ENCODE measurements at places on chromosomes 5 and 9.

DNA sequence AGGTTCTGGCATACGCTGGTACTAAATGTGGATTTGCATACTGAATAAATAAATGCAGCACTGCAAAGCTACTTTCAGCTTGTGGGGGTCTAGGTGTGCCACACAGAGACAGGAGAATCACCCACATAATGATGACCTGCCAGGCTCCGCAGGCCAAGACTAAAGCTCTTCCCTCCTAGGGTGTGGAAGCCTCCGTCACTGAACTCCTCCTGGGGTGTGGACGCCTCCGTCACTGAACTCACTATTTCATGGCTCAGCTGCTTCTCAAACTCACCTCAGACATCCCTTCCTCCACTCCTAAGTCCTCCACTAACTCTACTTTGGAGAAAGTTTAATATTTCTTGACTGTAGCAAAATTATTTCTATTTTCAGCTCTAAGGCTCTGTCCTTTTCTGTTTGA is 65.3 kb upstream of the GOLPH3 start:
- no peak for DNase-seq

DNA sequence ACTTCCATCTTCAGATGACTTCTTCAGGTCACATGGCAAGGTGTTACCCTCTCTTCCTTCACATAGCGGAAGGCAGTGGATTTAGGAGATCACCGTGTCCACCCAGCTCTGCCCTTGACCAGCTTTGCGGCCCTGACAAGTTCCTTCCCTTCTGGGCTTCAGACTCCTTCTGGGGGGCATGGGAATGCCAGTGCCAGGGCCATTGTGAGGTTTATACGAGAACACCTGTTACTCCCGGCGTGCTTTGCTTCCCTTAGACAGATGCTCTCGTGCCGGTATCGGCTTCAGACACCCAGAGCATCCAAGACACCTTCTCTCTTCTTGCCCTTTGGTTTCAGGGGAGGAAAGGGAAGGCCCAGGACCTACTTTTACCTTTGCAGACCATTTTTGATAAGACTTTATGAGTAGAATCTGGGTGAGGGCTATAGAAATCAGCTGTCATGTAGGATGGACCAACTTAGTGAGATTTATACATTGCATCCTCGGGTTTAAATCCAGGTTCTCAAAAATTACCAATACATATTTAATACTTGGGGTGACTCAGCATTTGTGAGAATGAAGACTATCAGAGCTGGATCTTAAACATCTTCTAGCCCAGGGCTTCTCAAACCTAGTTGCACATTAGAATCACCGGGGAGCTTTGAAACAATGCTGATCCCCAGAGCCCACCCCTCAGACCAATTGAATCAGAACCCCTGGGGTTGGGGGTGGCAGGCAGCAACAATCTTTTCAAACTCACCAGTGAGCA is 138.2 kb downstream of the MVB12B start:
- no peak for DNase-seq

DNA sequence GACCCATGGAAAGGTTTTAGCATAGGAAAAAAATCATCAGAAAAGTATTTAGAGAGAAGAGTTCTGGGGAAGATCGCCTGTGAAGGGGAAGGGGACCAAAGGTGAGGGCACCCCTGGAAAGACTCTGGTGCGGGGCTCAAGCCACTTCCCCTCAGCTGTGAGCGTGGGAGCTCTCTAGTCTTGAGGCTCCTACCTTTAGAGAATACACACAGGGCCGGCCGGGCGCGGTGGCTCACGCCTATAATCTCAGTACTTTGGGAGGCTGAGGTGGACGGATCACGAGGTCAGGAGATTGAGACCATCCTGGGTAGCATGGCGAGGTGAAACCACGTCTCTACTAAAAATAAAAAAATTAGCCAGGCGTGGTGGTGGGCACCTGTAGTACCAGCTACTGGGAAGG is 6.9 kb downstream of the TRIM41 start:
- no peak for DNase-seq

DNA sequence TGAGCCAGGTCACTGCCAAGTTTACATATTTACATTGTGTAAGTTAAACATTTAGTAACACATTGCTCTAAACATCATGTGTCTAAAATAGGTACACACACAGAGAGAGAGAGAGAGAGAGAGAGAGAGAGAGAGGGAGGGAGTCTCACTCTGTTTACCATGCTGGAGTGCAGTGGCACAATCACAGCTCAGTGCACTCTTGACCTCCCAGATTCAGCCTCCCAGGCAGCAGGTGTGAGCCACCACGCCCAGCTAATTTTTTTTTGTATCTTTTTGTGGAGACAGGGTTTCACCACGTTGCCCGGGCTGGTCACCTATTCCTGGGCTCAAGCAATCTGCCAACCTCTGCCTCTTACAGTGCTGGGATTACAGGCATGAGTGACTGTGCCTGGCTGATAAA is 1045.3 kb downstream of the TLE1 start:
- no peak for DNase-seq

- no peak for DNase-seq
Observed at GRCh38 chr5:23318960-23319359, 188.4 kb upstream of the PRDM9 start.

GRCh38 chr5:139878093-139878492 is 82.5 kb downstream of the PSD2 start:
- DNase-seq: no peak

DNA sequence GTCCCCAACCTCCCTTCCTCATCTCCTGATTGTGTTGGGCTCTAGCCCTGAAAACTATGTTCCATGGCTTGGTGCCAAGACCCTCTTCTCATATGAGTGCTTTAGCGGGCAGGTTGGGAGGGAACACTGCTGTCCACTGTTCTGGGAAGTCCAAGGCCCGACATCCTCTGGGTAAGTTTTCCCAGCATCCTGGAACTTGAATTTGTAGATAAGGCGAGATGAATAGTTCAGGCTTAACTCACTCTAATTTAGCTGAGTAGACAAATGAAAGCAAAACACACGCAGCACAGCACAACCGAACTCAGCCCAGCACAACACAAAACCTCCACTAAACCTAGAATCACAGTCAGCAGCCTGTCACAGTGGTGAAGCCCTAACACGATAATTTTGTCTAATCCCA is 95.3 kb upstream of the SLC28A3 start:
- no peak for DNase-seq

- DNase-seq: no peak
Observed at GRCh38 chr5:132774406-132774805, 2.6 kb downstream of the SEPTIN8 start.

DNA sequence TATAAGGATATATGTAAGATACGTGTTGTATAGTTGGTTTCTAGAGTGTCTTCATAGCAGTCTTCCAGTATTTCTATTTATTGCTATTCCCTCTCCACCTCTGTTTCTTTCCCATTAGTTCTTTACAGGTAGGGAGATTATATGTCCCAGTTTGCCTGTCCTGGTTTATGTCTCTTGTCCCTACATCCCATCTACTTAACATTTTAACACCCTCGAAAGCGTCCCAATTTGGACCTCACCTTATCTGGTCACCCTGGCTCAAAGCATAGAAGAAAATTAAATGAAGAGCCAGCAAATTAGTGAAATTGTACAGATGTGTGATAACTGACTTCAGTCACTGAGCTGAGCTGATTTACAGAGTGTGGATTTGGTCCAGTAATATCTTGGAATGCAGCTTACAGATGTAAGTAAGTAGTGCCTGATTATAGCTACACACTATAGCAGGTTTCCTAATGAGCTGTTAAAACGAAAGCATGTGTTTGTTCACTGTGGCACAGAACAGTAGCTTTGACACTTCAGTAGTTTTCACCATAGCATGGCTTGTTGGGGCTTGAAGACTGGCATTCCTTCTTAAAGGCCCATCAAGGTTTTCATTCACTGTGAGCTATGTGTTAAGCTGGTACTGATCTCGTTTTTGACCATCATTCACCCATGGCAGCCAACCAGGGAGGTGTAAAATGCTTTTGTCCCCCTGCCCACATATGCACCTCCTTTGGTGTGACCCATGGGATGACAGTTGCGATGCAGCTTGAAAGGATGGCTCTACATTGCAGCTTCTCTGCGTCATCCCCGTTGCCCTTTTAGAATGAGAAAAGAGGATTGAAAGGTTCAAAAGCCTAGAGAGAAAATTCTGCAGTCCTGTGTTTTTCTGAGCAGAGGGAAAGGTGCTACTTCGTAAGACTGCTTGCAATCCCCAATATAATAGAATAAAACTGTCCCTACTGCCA is 192.1 kb upstream of the DMRT1 start:
- DNase-seq: no peak

DNA sequence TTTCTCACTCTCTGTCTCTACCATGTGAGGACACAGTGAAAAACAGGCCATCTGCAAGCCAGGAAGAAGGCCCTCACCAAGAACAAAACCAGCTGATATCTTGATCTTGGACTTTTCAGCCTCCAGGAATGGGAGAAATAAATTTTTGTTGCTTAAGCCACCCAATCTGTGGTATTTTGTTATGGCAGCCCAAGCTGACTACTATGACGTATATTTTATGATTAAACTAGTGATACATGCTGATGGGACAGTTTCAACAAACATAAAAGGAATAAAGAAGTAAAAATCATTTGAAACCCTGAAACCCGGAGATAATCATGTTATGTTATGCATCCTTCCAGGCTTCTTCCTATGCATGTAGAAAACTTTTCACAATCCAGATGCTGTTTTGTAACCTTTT is 71.5 kb upstream of the ERBIN start:
- no peak for DNase-seq

GRCh38 chr5:170466988-170467707 is 36.7 kb upstream of the KCNIP1 start:
- no peak for DNase-seq

DNA sequence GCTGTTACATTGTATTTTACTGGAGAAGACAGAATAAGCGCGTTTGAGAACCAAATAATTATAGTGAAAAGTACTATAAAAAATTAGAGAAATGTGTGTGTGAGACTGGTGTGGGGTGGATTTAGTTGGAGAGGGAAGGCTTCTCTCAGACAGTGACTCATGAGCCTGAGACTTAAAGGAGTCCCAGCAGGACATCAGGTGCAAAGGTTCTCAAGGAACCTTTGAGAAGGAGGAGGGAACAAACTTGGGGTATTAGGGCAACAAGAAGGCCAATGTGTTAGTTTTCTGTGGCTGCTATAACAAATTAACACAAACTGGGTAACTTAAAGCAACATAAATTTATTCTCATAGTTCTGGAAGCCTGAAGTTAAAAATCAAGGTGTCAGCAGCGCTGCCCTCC is 4.9 kb downstream of the DDX4 start:
- DNase-seq: no peak

DNA sequence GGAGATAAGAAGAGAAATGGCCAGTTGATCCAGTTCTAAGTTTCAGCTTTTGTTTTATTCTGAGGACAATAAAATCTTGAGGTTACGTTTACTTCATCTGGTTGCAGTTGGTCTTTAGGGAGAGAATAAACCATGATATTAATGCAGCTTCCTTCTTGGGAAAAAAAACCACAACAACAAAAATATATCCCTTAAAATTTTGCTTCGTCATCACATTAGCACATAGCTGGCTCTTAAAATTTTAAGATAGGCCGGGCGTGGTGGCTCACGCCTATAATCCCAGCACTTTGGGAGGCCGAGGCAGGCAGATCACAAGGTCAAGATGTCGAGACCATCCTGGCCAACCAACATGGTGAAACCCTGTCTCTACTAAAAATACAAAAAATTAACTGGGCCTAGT is 86.4 kb downstream of the EQTN start:
- DNase-seq: no peak

- no peak for DNase-seq
Observed at GRCh38 chr9:6911901-6912638, 154.3 kb downstream of the KDM4C start.

DNA sequence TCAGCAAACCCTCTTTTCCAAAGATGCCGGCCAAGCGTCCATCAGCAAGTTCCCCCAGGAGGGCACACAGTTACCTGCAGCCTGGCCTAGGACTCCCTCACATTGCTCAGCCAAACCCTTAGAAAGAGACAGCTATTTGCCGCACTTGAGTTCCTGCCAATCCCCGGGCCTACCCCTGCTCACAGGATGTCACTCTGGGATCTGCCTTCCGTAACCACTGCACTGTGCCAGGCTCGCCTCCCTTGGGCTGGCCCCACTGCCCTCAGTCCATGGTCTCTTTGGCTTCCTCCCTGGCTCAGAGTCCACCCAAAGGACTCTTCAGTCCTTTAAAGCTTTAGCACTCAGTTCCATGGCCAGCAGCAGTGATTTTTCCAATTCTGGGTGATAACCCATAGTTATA is 128.3 kb downstream of the NSG2 start:
- no peak for DNase-seq

DNA sequence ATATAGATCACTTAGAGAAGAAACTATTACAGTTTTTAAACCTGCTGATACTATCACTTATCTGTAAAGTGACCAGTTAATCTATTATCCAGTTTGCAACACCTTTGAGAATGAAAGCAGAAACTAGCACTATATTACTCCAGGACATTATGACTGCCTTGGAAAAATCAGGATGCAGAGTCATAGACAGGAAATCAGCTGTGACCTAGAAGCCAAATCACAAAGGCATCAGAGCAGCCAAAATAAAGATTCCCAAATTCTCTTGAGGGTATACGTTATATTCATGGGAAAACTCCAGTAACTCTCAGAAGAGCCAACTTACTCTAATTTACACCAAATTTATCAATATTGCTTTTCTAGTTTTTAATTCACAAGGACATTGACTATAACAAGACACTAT is 49.9 kb downstream of the CDO1 start:
- DNase-seq: no peak

DNA sequence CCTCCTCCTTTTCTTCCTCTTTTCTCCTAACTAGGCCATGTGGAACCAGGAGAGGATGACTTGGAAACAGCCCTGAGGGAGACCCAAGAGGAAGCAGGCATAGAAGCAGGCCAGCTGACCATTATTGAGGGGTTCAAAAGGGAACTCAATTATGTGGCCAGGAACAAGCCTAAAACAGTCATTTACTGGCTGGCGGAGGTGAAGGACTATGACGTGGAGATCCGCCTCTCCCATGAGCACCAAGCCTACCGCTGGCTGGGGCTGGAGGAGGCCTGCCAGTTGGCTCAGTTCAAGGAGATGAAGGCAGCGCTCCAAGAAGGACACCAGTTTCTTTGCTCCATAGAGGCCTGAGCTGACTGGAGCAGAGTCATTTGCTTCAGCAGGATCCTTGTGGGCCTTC is 13.7 kb downstream of the NUDT2 start:
- no peak for DNase-seq

DNA sequence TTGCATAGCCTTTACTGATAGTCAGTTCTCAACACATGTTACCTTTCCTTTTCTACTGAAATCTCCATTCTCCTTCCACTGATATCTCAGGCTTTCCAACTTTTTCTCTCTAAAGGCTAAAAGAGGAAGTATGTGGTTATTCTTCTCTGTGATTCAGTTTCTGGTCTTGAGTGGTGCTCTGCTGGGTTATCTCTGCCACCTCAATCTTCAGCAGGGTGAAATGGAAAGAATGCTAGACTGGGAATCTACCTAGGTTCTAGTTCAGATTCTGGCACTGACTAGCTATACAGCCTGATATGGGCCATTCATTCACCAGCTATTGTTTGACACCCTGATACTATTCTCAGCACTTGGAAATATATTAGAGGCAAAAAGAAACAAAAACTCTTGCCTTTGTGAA is 124.9 kb upstream of the GRIA1 start:
- DNase-seq: no peak

GRCh38 chr5:172095368-172096206 is 89.1 kb upstream of the FBXW11 start:
- DNase-seq: no peak
